ENCODE measurements at places on chromosomes 16 and 17. TPM values are rescaled to one million over a fixed set of nuclear protein-coding genes. Genes with fewer than 3 reads are reported as not detected.

GAS7 gene
- total RNA-seq: 5.5 TPM

CDC6 gene
- 30.2 TPM for total RNA-seq

TBC1D28 gene
- total RNA-seq: not detected

TMEM92 gene
- total RNA-seq: 7.5 TPM

ZFP1 gene
- total RNA-seq: 5.7 TPM

FN3K gene
- total RNA-seq: 1.1 TPM

TOX3 gene
- total RNA-seq: 0.05 TPM

DNAI2 gene
- total RNA-seq: not detected

SMIM5 gene
- total RNA-seq: 2.6 TPM

STH gene
- total RNA-seq: not detected

Measured in airway epithelial cell (primary cell).